CD8-positive, alpha-beta memory T cell (primary cell): ENCODE measurements at places on chromosomes 13 and 19.
A peak's percentile ranks its signal among the peaks of the same experiment; 100 is the strongest.

DNA sequence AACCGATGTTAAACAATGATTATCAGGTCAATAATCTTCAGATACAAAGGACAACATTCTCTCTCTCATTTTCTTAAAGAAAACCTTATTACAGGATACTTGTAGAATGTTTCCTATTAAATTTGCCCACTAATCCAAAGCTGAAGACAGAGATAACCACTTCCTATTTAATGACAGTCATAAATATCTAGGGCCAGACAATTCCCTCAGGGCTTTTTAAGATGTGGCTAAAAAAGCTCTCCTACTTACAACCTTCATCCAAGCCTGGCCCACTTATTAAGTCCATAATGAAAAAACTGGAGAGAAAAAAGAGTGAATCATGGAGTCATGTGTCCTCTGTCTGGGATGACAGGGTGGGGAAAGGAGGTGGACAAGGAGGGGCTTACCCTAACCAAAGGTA, 235.9 kb downstream of the KLF12 start:
- no peak for DNase-seq
- H3K36me3 ChIP-seq, result no peaks in the 10 kb centered on the region
- H3K27ac ChIP-seq, result no peak overlapping the region
- H3K27me3 ChIP-seq, result no peaks in the 10 kb centered on the region
- H3K4me3 ChIP-seq, result no peak overlapping the region

DNA sequence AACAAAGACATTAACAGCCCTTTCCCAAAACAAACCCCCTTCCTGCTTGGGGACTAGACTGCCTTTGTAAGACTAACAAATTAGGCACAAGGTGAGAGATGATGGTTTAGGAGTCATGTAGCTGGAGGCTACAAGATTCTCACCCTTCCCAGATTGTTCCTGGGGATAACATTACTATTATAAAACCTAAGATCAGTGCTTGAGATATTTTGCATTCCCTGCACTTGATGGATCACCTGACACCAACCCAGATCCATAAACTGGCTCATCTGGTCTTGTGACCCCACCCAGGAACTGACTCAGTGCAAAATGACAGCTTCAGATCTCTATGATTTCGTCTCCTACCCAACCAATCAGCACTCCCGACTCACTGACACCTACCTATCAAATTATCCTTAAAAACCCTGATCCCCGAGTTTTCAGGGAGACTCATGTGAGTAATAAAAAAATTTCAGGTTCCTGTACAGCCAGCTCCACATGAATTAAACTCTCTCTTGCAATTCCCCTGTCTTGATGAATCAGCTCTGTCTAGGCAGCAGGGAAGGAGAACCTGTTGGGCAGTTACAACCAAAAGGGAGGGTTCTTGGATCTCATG, 2.4 kb upstream of the ZNF616 start:
- DNase-seq, result no peak
- H3K4me1 ChIP-seq, result peaks cover 22% of the 10 kb centered on the region
- H3K4me3 ChIP-seq, result no peak overlapping the region
- H3K36me3 ChIP-seq, result no peaks in the 10 kb centered on the region
- H3K27me3 ChIP-seq, result no peaks in the 10 kb centered on the region
- no peak overlapping the region for H3K27ac ChIP-seq

DNA sequence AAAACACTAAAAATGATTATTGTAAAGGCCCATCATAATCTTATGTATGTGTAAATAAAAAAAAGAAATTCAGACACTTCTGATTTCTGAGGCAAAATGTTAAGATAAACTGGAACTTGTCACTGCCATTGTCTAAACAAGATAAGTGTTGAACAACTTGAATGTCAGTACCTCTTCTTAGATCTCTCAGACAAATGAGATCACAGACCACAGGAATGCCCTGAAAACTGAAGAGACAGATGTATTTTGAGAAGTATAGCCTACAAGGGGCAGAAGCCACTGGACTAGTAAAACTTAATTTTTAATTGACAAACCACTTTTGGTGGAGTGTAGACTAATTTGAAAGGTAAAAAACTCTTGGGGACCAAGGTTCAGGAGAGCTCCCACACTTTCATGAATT, 375.5 kb upstream of the SLITRK5 start:
- DNase-seq, result no peak
- no peaks in the 10 kb centered on the region for H3K27me3 ChIP-seq
- H3K4me1 ChIP-seq, result no peaks in the 10 kb centered on the region
- H3K4me3 ChIP-seq, result no peak overlapping the region
- no peak overlapping the region for H3K27ac ChIP-seq

- DNase-seq, result peak; percentile 56
- H3K36me3 ChIP-seq, result no peaks in the 10 kb centered on the region
- H3K4me3 ChIP-seq, result peak overlapping the region; percentile 8
- peaks cover 12% of the 10 kb centered on the region for H3K4me1 ChIP-seq
- H3K27me3 ChIP-seq, result no peaks in the 10 kb centered on the region
Measured at GRCh38 chr19:48419158-48419920, 25.9 kb downstream of the GRIN2D start.

GRCh38 chr13:103772576-103772975, 706.4 kb upstream of the SLC10A2 start:
- no peak overlapping the region for H3K4me3 ChIP-seq
- H3K27ac ChIP-seq, result no peak overlapping the region
- no peak for DNase-seq
- H3K36me3 ChIP-seq, result no peaks in the 10 kb centered on the region

GRCh38 chr13:77465603-77466195, 69.8 kb upstream of the SCEL start:
- H3K27ac ChIP-seq, result no peak overlapping the region
- H3K4me1 ChIP-seq, result no peaks in the 10 kb centered on the region
- H3K27me3 ChIP-seq, result no peaks in the 10 kb centered on the region
- no peak for DNase-seq
- no peaks in the 10 kb centered on the region for H3K36me3 ChIP-seq

DNA sequence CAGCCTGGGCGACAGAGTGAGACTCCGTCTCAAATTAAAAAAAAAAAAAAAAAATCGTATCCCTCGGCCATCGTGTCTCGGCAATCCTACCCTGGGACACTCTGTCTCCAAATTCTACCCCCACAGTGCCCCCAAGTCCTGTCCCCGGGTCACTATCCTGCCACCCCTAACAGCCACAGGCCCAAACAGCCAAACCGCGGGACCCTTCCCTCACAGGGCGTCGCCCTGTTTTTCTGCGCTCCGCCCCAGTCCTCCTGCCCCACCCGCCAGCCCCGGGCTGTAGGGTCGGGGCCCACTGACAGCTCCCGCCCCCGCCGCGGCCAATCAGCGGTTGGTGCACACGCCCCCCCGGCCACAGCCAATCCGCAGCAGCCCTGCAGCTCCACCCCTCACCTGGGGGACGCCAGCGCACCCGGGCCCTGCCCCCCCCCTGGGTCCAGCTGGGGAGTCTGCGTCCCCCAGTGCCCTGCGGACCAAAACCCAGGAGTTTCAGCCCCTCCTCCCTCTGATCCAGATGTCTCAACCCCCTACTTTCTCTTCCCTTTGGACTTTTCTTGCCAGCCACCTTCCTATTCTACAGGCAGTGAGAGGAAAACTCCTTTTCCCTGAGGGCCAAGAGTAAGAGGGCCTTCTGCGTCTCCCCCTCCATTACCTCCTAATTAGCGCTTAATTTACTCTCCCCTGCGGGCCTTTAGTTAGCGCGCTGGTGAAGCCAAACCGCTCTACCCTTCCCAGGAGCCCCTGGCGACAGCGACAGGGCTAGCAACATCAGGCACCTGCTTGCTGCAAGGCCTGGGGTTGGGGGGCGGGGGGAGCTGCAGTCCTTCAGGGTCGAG, 1.5 kb upstream of the BCAT2 start:
- H3K4me3 ChIP-seq, result no peak overlapping the region
- peak overlapping the region; percentile 59 for H3K27ac ChIP-seq
- no peaks in the 10 kb centered on the region for H3K36me3 ChIP-seq
- peak; percentile 57 for DNase-seq
- peaks cover 18% of the 10 kb centered on the region for H3K4me1 ChIP-seq
- H3K27me3 ChIP-seq, result no peaks in the 10 kb centered on the region

DNA sequence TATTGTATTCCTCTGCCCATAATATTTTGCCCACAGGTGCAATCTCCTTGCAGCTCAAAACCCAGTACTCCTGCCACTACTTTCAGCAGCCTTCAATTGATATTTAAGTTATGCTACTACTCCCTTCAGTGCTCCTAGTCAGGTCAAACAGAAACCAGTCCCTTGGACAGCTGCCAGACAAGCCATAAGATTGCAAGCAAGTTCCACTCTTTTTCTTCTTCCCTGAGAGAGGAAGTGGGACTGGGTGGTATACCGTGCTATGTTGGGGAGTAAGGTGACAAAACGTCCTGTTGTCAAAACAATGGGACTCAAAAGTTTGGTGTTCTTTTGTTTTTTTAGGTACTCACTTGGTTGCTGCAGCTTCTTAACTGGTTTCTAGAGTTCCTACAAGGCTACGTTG, 63.1 kb upstream of the FRY start:
- H3K36me3 ChIP-seq, result no peaks in the 10 kb centered on the region
- no peak for DNase-seq
- H3K27ac ChIP-seq, result no peak overlapping the region
- no peaks in the 10 kb centered on the region for H3K4me1 ChIP-seq

DNA sequence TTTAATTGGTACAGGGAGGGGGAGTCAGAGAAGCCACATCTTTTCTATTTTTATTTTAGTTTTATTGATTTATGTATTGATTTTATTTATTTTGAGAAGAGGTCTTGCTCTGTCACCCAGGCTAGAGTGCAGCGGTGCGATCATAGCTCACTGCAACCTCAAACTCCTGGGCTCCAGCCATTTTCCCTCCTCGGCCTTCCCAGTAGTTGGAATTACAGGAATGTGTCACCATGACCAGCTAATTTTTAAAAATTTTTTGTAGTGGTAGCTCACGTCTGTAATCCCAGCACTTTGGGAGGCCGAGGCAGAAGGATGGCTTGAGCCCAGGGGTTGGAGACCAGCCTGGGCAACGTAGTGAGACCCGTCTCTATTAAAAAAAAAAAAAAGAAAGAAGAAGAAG, 4.1 kb downstream of the IL27RA start:
- peaks cover 18% of the 10 kb centered on the region for H3K4me1 ChIP-seq
- peaks cover 18% of the 10 kb centered on the region for H3K36me3 ChIP-seq
- H3K4me3 ChIP-seq, result no peak overlapping the region
- no peaks in the 10 kb centered on the region for H3K27me3 ChIP-seq
- no peak overlapping the region for H3K27ac ChIP-seq
- no peak for DNase-seq

DNA sequence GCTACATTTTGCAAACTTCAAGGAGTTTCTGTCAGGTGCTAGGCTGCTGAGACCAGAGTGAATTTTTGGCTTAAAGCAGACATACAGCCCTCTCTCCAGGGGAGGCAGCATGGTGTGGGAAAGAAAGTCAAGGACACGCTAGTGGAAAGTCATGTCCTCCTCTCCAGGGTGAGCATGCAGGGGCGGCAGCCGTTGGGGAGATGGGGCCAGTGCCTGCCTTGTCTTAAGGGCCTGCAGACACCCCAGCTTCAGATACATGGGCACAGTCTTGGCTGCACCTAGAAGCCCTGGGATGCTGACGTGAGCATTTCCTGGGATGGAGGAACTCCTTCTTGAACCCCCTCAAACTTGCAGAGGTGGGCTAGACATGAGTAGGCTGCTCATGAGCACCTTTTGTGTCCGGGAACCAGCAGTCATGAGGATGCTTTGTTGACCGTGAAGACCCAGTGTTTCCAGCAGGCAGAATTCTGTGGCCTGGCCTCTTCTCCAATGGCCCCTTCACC, 43.3 kb upstream of the PEPD start:
- no peaks in the 10 kb centered on the region for H3K27me3 ChIP-seq
- H3K4me3 ChIP-seq, result no peak overlapping the region
- H3K4me1 ChIP-seq, result no peaks in the 10 kb centered on the region
- H3K36me3 ChIP-seq, result no peaks in the 10 kb centered on the region

GRCh38 chr19:4633140-4633967, 6.0 kb upstream of the TNFAIP8L1 start:
- no peaks in the 10 kb centered on the region for H3K36me3 ChIP-seq
- H3K27me3 ChIP-seq, result no peaks in the 10 kb centered on the region
- peaks cover 23% of the 10 kb centered on the region for H3K4me1 ChIP-seq
- no peak overlapping the region for H3K4me3 ChIP-seq
- peak overlapping the region; percentile 2 for H3K27ac ChIP-seq
- DNase-seq, result peak; percentile 29

DNA sequence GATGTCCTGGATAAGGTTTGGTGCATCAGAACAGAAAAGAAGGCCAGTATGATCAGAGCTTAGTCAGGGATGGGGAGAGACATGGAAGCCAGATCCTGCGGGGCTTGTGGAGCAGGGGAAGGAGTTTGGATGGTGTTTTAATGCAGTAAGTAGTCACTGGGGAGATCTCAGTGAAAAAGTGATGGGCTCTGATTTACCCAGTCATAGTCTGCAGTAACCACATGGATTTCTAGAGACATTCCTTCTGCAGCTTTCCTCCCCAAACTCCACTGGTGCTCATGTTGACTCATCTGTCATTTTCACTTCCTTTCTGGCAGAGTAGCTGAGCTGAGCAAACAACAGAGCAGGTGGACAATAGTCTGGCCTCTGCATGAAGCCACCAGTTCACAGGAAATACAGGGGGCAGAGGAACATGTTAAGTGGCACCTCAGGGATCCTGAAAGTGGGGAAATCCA, 144.1 kb downstream of the DPF1 start:
- no peaks in the 10 kb centered on the region for H3K4me1 ChIP-seq

GRCh38 chr13:84844473-84844872, 954.7 kb downstream of the SLITRK6 start:
- H3K4me1 ChIP-seq, result no peaks in the 10 kb centered on the region
- H3K27ac ChIP-seq, result no peak overlapping the region
- no peaks in the 10 kb centered on the region for H3K27me3 ChIP-seq

- no peak overlapping the region for H3K27ac ChIP-seq
- DNase-seq, result no peak
- no peaks in the 10 kb centered on the region for H3K27me3 ChIP-seq
- no peaks in the 10 kb centered on the region for H3K36me3 ChIP-seq
- H3K4me1 ChIP-seq, result no peaks in the 10 kb centered on the region
Measured at GRCh38 chr19:45146251-45146650, 14.5 kb downstream of the NKPD1 start.

GRCh38 chr13:111171629-111172028, 56.5 kb downstream of the ARHGEF7 start:
- H3K4me1 ChIP-seq, result peaks cover 54% of the 10 kb centered on the region
- no peaks in the 10 kb centered on the region for H3K27me3 ChIP-seq
- H3K36me3 ChIP-seq, result peaks cover 10% of the 10 kb centered on the region
- DNase-seq, result no peak

DNA sequence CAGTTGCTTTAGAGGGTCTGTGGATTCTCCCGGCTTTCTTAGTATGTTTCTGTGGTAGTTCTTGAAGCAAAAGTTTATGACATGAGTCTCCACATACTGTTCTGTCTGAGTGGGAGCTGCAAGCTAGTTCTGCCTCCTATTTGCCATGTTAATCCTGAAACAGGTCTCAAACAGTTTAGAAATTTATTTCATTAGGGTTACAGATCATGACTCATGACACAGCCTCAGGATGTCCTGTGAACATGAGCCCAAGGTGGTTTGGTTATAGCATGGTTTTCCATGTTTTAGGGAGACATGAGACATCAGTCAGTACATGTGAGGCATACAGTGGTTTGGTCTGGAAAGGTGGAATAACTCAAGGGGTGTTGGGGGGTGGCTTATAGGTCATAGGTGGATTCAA, 77.5 kb downstream of the FNDC3A start:
- no peak overlapping the region for H3K4me3 ChIP-seq
- H3K36me3 ChIP-seq, result no peaks in the 10 kb centered on the region
- no peak for DNase-seq
- H3K27me3 ChIP-seq, result no peaks in the 10 kb centered on the region
- H3K4me1 ChIP-seq, result no peaks in the 10 kb centered on the region

GRCh38 chr13:37918116-37918714, 48.6 kb upstream of the TRPC4 start:
- no peak overlapping the region for H3K27ac ChIP-seq
- H3K4me1 ChIP-seq, result no peaks in the 10 kb centered on the region
- H3K4me3 ChIP-seq, result no peak overlapping the region
- H3K27me3 ChIP-seq, result no peaks in the 10 kb centered on the region

- no peak overlapping the region for H3K27ac ChIP-seq
- no peak overlapping the region for H3K4me3 ChIP-seq
- H3K27me3 ChIP-seq, result no peaks in the 10 kb centered on the region
- no peak for DNase-seq
Measured at GRCh38 chr13:71721104-71721503, 145.9 kb downstream of the DACH1 start.
